ENCODE measurements at places on chromosomes 6 and 20.

DNA sequence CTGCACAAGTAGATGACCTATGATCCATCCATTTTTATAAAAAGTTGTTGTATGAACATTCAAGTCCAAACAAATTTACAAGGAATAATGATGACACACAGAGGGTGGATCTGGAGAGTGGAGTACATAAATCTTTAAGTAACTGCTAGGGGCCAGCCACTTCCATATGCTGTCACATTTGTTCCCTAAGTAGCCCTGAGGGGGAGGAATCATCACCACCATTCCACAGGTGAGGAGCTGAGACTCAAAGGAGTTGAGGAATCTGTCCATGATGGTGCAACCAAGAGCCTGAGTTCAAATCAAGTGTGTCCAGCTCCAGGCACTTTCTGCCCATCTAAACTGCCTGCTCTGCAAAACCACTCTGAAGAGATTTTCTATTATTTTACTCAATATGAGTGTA, 132.1 kb downstream of the AIG1 start:
- DNase-seq: no peak

GRCh38 chr6:108157234-108157980, 8.4 kb upstream of the NR2E1 start:
- DNase-seq: no peak

- no peak for DNase-seq
Observed at GRCh38 chr6:87212596-87212995, 57.2 kb downstream of the ZNF292 start.

DNA sequence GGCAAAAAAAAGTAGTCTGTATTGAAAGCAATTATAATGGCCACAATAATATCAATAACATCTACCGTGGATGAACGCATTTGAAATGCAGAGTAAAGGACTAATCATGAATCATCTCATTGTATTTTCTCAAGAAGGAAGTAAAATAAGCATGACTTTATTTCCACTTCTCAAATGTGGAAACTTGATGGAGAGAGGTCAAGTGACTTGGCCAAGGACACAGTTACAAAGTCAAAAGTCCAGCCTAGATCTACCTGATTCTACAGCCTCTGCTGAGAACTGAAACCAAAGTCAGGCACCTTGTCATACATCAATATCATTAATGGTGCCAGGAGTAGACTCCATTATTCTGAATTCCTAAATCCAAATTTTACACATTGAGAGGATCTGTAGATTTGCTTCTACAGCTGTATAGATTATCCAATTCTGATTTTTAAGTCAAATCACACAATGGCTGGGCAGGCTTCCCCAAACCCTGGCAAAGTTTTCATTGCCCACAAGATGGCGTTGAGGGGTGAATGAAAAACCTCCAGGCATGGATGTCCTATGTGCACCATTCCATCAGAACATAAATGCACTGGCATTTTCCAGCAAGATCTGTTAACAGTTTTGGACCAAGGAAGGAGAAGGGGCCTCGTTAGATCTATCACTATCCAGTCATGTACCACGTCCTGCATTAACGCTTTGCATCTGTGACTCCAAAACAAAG, 423.1 kb downstream of the MAFB start:
- no peak for DNase-seq

DNA sequence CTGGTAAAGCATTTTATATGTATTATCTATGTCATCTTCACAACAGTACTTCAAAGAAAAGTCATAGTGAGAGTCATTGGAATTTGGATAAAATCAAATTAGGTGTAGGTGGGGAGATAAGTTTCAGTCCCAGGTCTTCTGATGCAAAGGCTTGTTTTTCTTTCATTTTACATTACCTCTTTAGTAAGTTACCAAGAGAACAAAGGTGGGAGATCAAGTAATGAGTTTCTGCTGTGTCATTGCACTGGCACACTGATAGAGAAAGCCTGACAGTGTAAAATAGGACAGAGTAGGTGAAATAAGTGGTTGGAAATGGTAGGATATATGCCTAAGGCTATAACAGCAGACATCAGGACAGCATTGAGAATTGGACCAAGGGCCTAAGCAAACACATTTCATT, 250.4 kb downstream of the NKAIN2 start:
- no peak for DNase-seq

DNA sequence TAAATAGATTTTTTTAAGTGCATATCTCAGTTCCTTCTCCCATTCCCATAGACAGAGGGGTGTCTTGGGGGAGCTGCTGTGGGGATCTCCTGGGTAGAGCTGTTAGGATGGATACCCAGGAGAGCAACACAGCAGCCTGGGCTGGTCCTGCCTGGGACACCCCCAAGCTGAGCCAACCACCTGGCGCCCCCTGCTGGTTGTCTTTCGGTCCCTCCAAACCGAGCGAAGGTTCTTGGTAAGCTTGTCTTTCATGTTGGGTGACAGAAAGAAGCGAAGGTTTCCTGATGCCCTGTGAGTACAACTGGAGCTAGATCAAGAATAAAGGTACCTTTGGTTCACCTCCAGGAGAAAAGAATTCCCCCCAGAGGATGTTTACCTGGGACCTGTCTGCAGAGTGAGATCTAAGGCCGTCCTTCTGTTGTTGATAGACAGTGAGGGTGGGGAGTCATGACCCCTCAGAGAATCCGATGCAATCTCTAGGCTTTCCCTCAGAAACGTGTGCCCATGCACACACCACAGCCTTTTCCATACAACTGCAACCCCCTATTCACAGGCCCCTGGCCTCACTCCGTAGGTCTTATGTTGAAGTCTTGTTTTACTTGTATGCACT, 50.8 kb downstream of the SNX9 start:
- peak; percentile 16 for DNase-seq

GRCh38 chr6:29943053-29943966, 978 bp downstream of the HLA-A start:
- no peak for DNase-seq

- no peak for DNase-seq
Observed at GRCh38 chr6:36751091-36751490, 53.5 kb downstream of the RAB44 start.

DNA sequence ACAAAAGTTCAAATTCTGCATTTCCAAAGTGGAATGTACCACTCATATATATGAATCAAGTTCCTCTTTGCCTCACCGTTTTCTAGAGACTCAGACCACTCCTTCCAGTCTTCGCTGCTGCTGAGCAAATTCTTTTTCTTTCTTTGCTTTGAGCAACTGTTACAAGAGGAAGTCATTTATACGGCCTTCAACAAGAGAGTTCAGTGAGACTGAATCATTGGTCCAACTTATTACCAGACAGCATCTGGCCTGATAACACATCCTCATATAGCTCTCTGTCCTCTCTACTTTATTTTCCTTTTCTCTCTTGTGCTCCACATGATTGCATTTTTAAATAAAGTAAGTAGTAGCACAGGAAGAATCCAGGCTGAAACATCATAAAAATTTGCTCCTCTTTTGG, 652.7 kb downstream of the PHF3 start:
- no peak for DNase-seq

DNA sequence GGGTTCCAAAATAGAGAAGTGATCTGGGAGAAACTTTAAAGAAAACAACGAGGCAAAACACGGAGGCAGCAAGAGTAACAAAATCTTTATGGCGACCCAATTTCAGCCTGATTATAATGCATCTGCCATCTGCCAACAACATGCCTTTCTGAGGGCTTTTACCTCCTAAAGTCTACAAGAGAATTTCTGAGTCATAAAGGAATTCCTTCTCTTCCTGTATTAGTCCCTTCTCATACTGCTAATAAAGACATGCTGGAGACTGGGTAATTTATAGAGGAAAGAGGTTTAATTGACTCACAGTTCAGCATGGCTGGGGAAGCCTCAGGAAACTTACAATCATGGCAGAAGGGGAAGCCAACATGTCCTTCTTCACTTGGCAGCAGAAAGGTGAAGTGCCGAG, 226.6 kb downstream of the HACE1 start:
- no peak for DNase-seq

- DNase-seq: peak; percentile 50
Observed at GRCh38 chr20:32031007-32031958, 20.8 kb upstream of the HCK start.

DNA sequence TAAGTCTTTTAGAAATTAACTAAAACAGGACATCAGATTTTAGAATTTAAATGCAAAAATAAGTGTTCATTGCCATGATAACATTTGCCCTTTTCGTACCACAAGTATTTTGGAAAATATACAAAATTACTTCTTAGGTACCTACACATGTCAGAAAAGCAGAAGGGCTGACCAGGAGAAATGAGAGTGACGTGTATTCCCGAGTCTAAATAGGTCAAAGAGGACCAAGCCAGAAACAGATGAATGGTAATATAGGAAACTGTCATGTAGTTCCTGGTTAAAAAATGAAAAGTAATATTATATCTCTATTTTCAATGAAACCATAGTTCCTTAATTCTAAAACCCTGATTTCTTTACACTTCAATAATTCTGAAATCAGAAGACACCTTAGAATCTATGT, 126.2 kb downstream of the IPCEF1 start:
- DNase-seq: no peak

DNA sequence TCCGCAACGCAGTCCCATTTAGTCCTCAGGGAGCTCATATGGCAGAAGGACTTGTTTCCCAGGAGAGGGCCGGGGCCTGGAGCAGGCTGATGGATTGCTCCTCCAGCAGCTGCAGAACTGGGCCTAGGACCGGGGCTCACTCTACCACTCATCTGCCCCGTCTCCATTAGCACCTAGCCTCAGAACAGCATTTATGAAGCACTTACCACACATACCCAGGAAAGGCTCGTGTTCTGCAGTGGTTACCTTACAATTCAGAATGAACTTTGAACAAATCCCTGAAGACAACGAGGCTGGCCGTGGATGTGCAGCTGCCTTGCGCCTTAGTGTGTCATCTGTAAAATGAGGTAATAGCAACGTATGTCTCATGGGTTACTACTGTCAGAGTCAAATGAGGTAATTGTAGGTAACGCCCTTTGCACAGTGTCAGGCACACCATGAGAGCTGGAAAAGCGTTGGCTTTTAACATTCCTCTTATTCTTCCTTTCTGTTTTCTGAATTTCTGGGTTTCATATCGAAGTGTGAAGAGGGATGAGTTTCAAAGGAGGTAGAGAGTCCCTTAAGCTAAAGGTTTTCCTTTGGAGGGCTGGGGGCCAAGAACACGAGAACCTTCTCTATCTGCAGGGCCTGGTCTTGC, 46.3 kb upstream of the CD93 start:
- DNase-seq: no peak

DNA sequence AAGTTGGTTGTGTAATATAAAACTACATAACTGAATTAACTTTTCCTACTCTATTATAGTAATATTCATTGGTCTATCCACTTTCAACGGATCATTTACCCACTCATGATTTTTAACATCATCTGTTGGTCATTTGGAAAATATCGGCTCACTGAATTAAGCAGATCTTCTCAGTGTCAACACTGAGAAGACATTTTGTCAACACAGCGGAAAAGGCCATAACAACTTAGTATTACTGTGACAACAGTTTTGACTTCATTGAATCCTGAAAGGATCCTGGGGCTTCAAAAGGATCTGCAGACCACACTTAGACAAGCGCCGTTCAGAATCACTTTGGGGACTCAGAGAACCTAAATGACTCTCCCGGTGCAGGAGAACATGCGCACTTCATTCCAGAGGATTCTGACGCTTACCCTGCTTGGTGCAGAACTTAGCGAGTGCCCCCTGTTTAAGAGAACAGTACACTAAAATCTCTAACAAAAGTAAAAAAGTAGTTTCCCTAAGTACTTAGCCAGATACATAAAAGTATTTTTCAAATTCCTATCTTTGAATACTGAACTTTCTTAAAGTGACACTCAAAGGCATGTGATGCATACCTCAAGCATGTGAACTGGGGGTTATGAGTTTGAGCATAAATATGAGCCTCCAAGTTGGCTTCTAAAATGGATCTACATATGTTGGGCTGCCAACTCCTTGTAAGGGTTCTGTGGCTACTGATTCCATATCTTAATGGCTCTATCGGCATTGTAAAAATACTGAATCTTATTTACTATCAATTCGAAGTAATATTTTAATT, 4.0 kb downstream of the ZBTB2 start:
- no peak for DNase-seq

GRCh38 chr6:63923139-63923739, 287.6 kb downstream of the PHF3 start:
- DNase-seq: no peak

DNA sequence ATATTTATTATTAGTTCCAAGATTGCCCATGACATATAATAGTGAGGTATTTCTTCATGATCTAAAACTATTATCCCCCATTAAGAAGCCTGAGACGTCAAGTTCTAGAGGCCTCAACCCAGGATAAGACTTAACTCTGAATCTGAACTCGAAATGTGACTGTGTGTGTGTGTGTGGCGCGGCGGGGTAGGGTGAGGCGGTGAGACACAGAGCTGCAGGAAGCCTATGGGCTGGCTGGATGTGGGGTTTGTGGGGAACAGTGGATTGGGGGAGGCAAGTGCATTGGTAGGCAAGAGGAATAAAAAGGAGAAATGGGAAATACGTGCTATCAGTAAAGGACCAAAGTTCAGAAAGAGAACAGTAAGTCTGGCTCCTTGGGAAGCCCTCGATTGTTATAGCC, 66.5 kb upstream of the RNF146 start:
- no peak for DNase-seq

DNA sequence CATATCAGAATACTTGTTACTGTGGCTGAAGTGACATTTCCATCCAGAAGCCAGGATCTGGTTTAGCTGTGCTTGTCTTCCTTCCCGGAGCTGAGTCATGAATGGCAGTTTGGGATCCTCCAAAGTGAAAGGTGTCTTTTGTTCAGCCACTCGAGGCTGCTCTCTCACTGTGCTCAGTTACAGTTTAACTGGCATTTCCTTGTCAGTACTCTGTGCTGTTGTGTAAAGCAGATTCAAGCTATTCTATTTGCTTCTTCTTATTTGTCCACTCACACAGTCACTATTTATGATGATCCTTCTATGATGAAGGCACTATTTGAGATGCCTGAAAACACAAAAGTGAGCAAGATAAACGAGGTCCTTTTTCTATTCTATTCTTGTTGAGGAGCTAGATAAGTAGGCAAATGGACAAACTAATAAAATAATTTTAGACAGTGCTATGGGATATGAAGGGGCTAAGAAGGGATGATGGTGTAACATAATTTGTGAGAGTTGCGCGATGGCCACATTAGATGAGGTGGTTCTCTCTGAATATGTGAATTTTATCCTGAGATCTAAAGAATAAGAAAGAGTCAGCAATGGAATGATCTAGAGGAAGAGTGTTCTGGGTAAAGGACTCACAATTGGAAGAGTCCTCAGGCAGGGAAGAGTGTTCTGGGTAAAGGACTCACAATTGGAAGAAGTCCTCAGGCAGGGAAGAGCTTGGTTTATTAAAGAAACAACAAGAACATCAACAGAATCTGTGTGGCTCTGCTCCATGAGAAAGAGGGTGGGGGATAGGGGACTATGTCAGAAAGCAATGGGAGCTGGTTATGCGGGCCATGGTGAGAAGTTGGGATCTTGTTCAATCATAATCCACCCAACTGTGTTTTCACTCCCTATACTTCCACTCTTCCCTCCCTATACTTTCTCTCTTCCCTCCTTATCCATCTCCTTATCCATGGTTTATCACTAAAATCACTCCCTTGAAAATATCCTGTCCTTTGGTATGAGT, 40.1 kb downstream of the CYP24A1 start:
- DNase-seq: no peak
